ENCODE measurements at places on chromosomes 12 and 14. TPM values are rescaled to one million over a fixed set of nuclear protein-coding genes. Genes with fewer than 3 reads are reported as not detected.

Gene RPGRIP1
- not detected for total RNA-seq

Gene KRT72
- 0.67 TPM for total RNA-seq

Gene DPPA3
- not detected for total RNA-seq

- H3K36me3 ChIP-seq: peaks cover 10% of the 10 kb centered on the region
- peaks cover 6% of the 10 kb centered on the region for H3K4me1 ChIP-seq
- no peaks in the 10 kb centered on the region for H3K27me3 ChIP-seq
- H3K4me3 ChIP-seq: no peak overlapping the region
- no peak overlapping the region for H3K27ac ChIP-seq
Observed at GRCh38 chr14:58492044-58492443, 64.5 kb downstream of the KIAA0586 start.

Gene KRT77
- not detected for total RNA-seq

GRCh38 chr12:107449891-107450290 is 235.7 kb upstream of the PWP1 start:
- H3K27me3 ChIP-seq: no peaks in the 10 kb centered on the region
- H3K4me3 ChIP-seq: no peak overlapping the region
- H3K27ac ChIP-seq: no peak overlapping the region
- no peaks in the 10 kb centered on the region for H3K4me1 ChIP-seq

Gene SERPINA9
- total RNA-seq: not detected

Gene CELA1
- total RNA-seq: not detected

- no peak overlapping the region for H3K27ac ChIP-seq
- no peaks in the 10 kb centered on the region for H3K4me1 ChIP-seq
- no peaks in the 10 kb centered on the region for H3K36me3 ChIP-seq
- DNase-seq: no peak
- H3K4me3 ChIP-seq: no peak overlapping the region
- H3K27me3 ChIP-seq: peaks cover 15% of the 10 kb centered on the region
Observed at GRCh38 chr14:59086241-59086882, 102.1 kb upstream of the DAAM1 start.

DNA sequence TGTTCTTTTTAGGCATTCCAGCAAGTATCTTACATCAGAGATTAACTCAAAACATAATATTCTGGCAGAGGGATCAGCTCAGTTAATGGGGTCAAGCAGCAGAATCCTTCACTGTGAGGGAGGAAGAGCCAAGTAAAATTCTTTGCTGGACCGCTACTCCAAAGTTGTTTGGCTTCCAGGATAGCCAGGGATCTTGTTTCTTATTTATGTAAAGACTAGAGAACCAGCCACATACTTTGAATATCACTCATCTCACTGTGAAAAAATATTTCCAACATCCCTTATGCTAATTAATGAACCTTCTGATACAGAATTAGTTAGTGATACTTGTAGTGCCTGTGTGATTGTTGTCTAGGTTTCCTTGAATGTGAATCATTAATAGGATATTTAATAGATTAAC is 94.2 kb downstream of the PLEKHA5 start:
- peaks cover 2% of the 10 kb centered on the region for H3K27me3 ChIP-seq
- no peaks in the 10 kb centered on the region for H3K4me1 ChIP-seq
- no peak overlapping the region for H3K27ac ChIP-seq
- no peak for DNase-seq
- no peak overlapping the region for H3K4me3 ChIP-seq

- H3K27ac ChIP-seq: no peak overlapping the region
- no peak overlapping the region for H3K4me3 ChIP-seq
- H3K4me1 ChIP-seq: peaks cover 11% of the 10 kb centered on the region
Observed at GRCh38 chr12:11826574-11826973, 177.1 kb downstream of the ETV6 start.

DNA sequence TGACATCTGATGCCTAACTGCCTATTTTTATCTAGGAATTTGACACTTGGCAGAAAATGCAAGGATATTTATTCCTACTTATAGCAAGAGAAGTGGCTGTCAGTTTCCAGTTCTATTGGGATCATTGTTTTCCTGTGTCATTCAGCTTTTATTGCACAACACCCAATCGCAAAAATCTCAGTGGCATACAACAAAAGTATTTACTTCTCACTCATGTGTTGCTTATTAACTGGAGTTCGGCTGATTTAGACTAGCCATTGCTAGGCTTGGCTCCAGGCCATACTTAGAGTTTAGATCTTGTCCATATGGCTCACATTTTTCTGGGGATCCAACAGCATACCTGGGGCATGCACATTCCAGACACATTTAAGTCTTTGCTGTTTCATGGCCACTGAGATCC is 218.6 kb upstream of the SYT1 start:
- no peaks in the 10 kb centered on the region for H3K4me1 ChIP-seq
- H3K27me3 ChIP-seq: no peaks in the 10 kb centered on the region
- no peak for DNase-seq
- no peaks in the 10 kb centered on the region for H3K36me3 ChIP-seq
- no peak overlapping the region for H3K4me3 ChIP-seq

- H3K27me3 ChIP-seq: no peaks in the 10 kb centered on the region
- H3K4me3 ChIP-seq: no peak overlapping the region
- H3K4me1 ChIP-seq: peaks cover 6% of the 10 kb centered on the region
- DNase-seq: no peak
- H3K36me3 ChIP-seq: peaks cover 41% of the 10 kb centered on the region
- no peak overlapping the region for H3K27ac ChIP-seq
Observed at GRCh38 chr12:113325916-113326315, 9.0 kb downstream of the SLC8B1 start.

GRCh38 chr14:21680072-21680471 is 6.5 kb upstream of the OR4E1 start:
- DNase-seq: no peak
- no peak overlapping the region for H3K4me3 ChIP-seq
- H3K27ac ChIP-seq: no peak overlapping the region
- H3K4me1 ChIP-seq: no peaks in the 10 kb centered on the region

GRCh38 chr14:93543766-93544165 is 113.0 kb downstream of the UNC79 start:
- no peaks in the 10 kb centered on the region for H3K36me3 ChIP-seq
- no peak overlapping the region for H3K27ac ChIP-seq
- H3K4me3 ChIP-seq: no peak overlapping the region
- peaks cover 27% of the 10 kb centered on the region for H3K27me3 ChIP-seq
- H3K4me1 ChIP-seq: no peaks in the 10 kb centered on the region

Gene GDF3
- not detected for total RNA-seq

DNA sequence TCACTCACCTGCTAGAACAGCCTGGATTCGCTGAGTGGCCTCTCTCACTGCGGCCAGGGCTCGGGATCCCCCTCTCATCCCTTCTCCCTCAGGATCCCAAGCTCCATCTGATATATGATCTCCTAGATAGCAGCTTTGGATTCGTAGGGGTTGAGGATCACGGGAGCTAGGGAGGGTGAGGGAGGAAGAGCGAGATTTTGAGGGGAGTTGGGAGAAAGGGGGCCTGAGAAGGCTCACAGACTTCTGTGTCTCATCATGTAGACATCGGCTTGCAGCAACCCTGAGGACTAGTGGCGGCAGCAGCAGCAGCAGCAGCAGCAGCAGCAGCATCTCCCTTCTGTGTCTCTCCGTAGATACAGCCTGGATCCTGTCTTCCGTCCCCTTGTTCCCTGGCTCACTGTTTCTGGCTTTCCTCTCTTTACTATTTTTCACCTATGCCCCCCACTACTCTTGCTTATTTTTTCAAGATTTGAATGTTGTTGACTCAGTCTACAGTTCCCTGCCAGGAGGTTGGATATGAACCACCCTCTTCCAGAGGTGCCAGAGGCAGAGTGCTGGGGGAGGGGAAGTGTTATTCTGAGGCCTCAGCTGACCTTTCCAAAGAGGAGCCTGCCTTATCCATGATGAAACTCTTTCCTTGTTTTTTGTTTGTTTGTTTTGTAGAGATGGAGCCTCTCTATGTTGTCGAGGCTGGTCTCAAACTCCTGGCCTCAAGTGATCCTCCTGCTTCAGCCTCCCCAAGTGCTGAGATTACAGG is at the start of gene CIROP:
Gene CIROP (minus strand): TSS at position 399 of the 757 bp plus-strand sequence. CDS start 69 bp downstream, at position 330.
- no peak within 1 kb of the TSS for H3K27ac ChIP-seq
- no peak within 1 kb of the TSS for H3K4me3 ChIP-seq
- DNase-seq: no peak
- H3K4me1 ChIP-seq: peaks cover 4% of the 10 kb centered on the region
- peaks cover 6% of the 10 kb centered on the region for H3K27me3 ChIP-seq

Gene ST8SIA1
- 13.8 TPM for total RNA-seq

DNA sequence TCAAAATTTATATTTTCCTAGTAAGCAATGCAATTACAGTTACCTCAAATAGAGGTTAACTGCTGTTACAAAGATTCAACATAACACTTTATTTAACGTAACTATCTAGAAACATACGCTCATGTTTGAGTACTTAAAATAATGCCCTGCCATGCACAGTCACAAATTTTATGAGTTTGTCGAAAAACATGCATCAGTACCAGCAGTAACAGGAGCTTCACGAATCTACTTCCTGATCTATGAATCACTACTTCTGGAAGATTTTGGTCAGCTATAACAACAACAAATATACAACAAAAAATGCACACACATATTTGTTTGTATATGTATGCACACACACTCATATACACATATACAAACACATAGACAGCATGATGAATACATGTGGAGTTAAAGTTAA is 881.8 kb downstream of the FSCB start:
- H3K36me3 ChIP-seq: no peaks in the 10 kb centered on the region
- H3K4me1 ChIP-seq: no peaks in the 10 kb centered on the region
- H3K27ac ChIP-seq: no peak overlapping the region
- no peaks in the 10 kb centered on the region for H3K27me3 ChIP-seq
- H3K4me3 ChIP-seq: no peak overlapping the region
- no peak for DNase-seq

Gene GPRC5D
- total RNA-seq: not detected
